ENCODE measurements at places on chromosomes 12 and 14.

- no peak for DNase-seq
Observed at GRCh38 chr12:92847368-92847767, 81.7 kb downstream of the EEA1 start.

GRCh38 chr12:52703878-52704277 lies 554 bp upstream of the KRT77 start:
- no peak for DNase-seq

- DNase-seq, result peak; percentile 49
Observed at GRCh38 chr12:121538699-121539061, 42.1 kb downstream of the KDM2B start.

DNA sequence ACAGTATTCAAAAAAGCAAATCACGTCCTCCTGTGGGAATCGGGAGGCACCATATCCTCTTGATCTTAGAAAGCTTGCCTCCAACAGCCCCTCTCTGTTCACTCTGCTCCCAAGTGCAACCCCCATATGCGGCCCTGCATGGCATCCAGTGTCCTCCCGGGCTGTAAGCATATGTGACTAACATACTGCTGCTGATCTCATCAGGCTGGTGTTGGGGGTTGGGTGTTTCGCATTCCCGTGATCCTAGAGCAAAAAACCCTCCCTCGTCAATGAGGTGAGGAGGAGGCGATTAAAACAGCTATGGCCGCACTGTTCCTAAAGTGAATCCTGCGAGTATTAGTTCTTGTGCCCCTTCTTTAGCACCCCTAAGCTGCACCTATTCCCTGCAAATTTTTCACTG lies 28.1 kb upstream of the PPM1A start:
- DNase-seq, result no peak

DNA sequence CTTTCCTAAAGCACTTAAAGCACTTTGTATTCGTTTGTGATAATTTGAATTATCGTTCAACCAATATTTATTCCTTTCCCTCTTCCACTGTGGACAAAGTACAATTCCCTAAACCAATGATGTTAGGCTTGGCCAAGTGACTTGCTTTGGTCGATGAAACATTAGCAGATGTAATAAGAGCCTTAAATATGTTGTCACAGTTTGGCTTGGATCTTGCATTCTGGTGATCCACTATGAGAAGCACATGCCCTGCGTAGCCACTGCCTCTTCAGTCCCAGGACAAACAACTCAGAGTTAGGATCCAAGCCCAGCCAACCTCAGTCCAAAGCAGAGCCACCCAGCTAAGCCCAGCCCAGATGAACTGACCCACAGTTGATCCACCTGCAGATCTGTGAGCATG lies 8.4 kb upstream of the C12orf75 start:
- DNase-seq, result no peak

DNA sequence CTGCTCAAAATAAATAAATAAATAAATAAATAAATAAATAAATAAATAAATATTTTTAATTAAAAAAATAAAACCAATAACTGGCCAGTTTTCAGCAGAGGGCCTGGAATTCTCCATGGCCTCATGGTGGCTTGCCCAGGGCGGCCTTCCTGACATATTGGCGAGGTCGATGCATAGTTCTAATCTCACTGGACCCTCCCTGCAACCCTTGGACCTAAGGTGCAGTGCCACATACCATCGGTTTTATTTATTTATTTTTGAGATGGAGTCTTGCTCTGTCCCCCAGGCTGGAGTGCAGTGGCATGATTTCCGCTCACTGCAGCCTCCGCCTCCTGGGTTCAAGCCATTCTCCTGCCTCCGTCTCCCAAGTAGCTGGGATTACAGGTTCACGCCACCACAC lies 3.9 kb upstream of the VSIG10 start:
- DNase-seq, result no peak

DNA sequence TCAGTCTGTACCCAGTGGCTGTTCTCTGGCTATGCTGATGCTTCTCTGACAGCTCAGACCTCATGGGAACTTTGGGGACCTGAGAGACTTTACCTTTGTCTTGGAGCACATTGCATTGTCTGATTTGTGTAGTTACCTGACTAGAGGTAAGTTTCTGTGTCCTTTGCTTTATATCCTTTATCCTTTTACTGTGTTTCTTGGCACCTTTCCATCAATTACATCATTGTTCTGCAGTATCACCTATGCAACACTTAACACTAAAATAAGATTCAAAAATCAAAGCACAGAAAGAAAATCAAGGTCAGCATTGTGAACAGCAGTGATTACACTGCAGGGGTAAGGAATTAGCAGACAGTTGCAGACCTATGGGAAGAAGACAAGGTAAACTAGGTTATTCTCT lies 43.8 kb downstream of the SLC35F4 start:
- no peak for DNase-seq

DNA sequence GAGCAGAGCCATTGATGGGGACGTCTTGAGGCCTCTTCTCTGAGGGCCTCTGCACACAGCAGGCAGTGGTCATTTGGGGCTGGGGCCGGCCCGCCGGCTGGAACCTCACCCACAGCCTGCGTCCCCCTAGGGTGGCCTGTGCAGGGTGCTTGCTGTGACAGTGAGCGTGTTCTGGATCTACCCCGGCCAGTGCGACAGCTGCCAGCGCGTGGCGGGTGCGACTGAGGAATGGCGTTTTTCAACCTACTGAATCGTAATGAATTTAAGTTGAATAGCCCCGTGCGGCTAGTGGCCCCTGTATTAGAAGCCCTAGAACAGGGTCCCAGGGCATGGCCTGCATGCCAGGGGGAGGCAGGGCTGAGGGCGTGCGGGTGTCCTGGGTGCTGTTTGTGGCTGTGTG lies 13.8 kb downstream of the RFLNA start:
- no peak for DNase-seq

- DNase-seq, result no peak
Observed at GRCh38 chr14:83960832-83961512, 1569.0 kb upstream of the FLRT2 start.

DNA sequence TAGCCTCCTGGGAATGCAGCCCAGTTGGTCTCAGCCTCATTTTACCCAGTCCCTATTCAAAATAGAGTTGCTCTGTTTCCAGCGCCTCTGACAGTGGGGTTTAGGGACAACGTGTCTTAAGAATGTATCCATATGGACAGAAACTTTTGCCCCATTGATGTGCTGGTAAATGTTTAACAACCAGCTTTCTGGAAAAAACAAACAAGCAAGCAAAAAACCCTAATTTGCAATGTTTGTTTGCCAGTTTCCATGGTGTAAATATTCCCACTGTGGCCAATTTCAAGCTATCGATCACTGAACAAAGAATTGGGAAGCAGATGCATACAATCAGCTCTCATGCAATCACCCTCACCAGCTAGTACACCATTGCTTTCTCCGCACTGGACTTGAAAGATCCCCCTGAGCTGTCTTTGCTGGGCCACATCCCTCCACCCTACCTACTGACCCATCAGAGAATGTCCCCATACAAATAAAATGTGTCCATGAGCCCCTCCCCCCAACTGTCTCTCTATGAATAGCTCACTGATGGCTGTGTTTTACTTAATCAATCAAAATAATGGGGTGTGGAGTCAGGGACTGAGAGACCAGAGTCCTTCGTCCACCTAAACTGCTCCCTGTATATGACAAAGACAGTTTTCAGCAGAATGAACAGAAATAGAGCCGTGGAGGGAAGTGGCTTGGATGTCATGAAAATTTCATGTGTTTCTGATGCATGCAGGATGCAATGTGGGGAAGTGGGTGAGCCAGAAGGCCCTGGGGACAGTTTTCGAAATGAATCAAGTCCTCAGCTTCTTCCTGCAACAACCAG lies 40.8 kb downstream of the CCDC60 start:
- DNase-seq, result no peak

DNA sequence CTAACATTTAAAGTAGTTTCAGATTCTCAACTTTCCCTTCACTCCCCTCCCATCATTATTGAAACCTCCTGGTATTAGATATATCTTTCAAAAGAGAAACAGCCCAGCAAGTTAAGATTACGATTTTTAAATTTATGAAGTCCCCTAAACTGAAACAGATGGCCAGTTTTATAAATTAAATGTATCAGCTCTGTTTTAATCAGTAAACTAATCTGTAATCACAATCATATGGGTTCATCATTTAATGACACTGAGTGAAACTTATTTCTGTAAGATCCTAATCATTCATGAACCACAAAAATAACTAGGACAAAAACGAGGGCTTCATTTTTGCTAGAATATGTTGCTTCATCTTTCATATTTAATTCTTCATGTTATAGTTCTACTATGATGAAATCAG lies 137.8 kb downstream of the EPS8 start:
- DNase-seq, result no peak

GRCh38 chr12:124646385-124647230 lies 79.2 kb upstream of the NCOR2 start:
- DNase-seq, result no peak

- DNase-seq, result no peak
Observed at GRCh38 chr12:15928346-15928745, 17.2 kb downstream of the DERA start.

DNA sequence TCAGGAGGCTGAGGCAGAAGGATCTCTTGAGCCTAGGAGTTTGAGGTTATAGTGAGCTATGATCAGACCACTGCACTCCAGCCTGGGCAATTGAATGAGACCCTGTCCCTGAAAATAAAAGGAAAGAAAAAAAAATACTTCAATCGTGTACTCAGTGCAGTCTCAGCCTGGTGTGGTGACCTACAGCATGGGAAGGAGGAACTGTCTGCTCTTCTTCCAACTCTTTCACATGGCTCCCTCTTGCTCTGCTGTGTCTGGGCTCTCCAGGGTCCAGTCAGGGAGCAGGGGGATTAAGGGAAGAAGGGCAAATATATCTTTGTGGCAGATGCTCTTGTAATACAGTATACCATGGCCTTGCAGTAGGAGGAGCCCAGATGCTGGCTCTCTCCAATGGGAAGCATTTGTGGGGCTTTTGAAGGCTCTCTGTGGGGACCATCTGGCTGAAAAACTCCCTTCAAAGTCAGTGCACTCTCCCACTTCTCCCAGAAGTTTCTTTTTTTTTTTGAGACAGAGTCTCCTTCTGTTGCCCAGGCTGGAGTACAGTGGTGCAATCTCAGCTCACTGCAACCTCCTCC lies 76.6 kb upstream of the TMPO start:
- DNase-seq, result no peak

DNA sequence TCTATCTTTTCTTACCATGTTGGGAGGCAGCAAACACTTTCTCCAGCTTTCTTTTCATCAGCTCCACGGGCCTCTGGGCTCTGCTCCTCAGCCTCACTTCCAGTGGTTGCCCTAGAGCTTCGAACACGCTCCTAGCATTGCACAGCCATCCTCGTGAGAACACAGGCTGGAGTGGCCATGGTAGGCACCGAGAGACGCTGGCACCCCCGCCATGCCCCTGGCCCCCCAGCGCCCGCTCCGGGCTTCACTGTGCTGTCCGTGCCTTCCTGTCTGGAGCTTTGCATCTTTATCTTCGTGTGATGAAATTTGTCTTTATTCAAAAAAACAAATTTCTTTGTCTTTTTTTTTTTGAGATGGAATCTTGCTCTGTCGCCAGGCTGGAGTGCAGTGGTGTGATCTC lies 352.2 kb downstream of the TMEM121 start:
- DNase-seq, result no peak

DNA sequence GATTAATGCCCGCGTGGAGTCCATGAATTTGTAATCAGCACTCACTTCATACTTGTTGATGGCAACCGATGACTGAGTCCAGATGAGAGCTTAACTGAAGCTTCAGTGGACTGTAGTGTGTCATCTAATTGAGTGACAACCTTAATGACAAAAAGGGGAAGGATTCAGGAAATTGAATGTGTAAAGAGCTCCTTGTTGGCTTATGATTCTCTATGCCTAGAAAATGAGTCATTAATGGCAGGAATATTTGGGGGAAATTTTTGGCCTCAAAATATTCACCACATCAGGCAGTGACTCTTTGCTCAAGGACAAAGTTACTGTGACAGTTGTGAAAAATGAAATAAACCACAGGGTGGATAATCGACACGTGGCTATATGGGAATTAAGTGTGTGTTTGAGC lies 55.3 kb upstream of the STON2 start:
- DNase-seq, result no peak

- peak; percentile 82 for DNase-seq
Observed at GRCh38 chr12:674272-674781, 11.1 kb upstream of the NINJ2 start.

GRCh38 chr14:88422919-88423650 lies 37.6 kb downstream of the SPATA7 start:
- no peak for DNase-seq

- no peak for DNase-seq
Observed at GRCh38 chr14:52563120-52563519, 10.5 kb downstream of the GPR137C start.

DNA sequence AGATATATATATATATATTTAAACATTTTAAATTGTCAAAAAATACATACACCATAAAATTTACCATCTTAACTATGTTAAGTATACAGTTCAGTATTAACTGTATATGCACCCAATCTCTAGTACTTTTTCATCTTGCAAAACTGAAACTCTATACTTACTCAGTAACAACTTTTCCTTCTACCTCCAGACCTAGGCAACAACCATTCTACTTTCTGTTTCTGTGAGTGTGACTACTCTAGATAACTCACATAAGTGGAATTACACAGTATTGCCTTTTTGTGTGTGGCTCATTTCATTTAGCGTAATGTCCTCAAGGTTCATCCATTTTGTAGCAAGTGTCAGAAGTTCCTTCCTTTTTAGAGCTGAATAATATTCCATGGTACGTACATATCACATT lies 8.2 kb downstream of the FAM234B start:
- DNase-seq, result peak; percentile 72

GRCh38 chr14:34257505-34257904 lies 204.5 kb downstream of the SPTSSA start:
- DNase-seq, result no peak

DNA sequence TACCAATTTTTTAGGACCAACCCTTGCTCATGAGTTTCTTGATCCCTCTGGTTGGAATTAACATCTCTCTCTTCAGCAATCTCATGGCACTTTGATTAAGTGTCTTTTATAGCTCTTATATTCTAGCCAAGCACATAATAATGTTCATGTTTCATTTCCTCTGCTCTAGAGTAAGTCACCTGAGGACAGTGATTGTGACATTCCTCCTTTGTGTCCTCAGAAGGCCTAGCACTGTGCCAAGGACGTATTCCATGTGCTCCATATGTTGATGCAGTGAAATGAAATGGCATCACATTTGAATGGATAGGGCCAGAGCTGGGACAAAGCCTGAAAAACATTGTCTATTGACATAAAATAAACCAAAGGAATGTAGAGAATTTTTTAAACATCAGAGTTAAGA lies 322.8 kb upstream of the PRICKLE1 start:
- DNase-seq, result no peak

GRCh38 chr14:20302042-20302755 lies 3.6 kb downstream of the TTC5 start:
- no peak for DNase-seq

DNA sequence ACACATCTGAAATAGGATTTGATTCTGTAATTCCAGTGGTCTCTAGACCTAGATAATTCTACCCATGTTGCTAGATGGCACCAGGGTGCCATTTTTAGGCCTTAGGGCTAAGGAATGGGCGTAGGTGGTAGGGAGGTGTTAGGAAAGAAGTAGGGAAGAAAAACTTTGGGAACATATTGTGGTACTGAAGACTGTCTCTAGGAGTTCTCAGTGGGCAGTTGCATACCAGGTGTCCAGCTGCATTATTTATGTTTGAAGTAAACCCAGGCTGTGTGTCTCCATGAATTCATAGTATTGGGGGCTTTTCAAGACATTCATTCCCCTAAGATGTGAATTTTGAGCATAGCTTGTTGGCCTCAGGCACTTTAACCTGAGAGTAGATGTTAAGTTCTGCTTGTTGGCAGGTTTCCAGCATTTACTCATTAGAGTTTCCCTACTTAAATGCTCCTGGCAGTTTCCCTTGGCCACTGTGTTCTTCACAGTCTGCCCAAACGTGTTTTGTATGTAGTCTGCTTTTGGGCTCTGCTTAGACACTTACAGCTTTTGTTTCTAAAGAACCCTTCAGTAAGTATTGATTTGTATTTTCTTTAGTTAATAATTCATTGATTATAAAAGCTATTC lies 31.5 kb upstream of the CCT2 start:
- no peak for DNase-seq

Data from MM.1S (cell line).